ENCODE measurements at places on chromosomes 2 and 18. TPM values are rescaled to one million over a fixed set of nuclear protein-coding genes. Genes with fewer than 3 reads are reported as not detected.

KATNAL2 gene
- 5.0 TPM for polyA plus RNA-seq

DPP4 gene
- 0.52 TPM for polyA plus RNA-seq

SGO2 gene
- 0.81 TPM for polyA plus RNA-seq

CHRNA1 gene
- polyA plus RNA-seq = 0.95 TPM

KCNJ13 gene
- polyA plus RNA-seq = not detected

SCN3A gene
- polyA plus RNA-seq = 0.54 TPM

IGFBP5 gene
- 162 TPM for polyA plus RNA-seq

SPATA3 gene
- polyA plus RNA-seq = not detected
